ENCODE measurements at places on chromosomes 2 and 18.

DNA sequence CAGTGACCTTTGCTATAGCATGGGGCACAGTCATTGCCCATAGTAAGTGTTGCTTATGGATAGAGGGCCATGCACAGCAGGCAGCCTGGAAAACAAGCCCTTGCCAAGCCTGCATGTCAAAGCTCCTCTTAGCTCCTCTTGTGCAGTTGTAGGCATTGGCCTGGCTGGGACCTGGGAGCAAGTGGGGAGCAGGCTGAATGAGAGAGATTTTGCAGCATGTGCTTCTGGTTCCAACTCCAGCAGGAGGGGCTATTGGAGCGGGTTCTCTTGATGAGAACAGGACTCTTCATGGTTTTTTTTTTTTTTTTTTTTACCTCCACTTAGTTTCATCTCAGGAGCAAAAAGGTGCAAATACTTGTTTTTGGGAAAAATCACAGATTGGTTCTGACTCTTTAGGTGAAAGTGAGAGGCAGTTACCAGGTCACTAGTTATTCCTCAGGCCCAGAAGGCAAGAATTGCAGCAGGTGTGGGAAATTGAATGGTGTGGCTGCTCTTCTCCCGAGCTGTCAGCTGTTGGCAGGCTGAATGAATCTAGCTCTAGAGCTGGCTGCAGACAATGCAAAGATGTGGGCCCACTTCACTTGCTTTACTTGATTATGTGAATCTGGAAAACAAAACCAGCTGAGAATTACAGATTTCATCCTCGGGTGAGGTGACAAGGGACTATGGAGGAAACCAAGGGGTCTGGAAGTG lies 95.9 kb downstream of the MAP4K4 start:
- DNase-seq = no peak

DNA sequence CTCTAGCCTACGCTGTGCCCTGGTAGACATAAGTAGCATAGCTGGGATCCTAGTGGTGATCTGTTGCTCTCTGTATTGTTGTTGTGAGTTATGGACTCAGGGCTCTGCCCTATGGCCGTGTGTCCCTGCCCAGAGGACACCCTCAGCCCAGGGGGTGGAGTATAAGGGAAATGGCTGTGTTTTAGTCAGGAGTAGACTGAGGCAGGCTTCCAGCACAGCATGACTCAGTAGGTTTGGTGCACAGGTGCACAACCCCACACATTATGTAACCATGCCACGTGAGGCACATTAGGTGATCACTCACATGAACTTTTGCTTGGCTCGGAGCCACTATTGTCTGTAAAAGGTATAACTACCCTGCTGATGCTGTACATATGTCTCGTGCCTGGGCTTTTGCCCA lies 59.9 kb upstream of the PEX13 start:
- no peak for DNase-seq

GRCh38 chr2:105373895-105374401 lies 24.9 kb downstream of the FHL2 start:
- DNase-seq = no peak

DNA sequence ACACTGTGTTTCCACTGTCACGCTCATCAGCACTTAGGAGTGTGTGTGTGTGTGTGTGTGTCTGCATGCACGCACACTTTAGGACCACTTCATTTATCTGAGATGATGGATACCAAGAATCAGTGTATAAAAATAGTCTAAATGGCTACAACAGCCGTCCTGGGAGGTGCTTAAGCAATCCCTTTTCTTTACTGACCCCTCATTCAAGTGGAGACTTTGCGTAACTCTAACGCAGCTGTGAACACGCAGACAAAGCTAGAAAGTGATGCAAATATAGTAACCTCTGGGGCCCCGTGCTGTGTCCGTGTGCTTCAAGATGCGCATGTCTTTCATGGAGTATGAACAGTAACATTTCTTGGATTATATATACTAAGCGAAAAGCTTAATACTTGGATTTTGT lies 40.4 kb upstream of the RBM44 start:
- DNase-seq = no peak

DNA sequence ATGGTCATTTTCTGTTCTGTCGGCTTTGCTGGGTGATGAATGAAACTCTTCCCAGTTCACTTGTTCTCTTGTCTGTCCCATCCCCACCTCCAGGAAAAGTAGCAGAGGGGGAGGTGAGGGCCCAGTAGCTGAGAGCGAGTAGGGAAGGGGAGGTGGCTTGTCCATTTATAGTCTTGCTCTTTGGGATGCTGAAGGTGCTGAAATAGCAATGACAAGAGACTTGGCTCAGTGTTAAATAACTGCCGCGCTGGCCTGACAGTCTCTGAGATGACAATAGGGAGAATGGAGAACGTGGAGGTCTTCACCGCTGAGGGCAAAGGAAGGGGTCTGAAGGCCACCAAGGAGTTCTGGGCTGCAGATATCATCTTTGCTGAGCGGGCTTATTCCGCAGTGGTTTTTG lies at the start of gene SMYD1:
SMYD1 (plus strand) TSS at position 228 of the 400 bp plus-strand sequence; CDS start at position 268, 40 bp downstream.
- no peak for DNase-seq

- no peak for DNase-seq
These were observed 57.8 kb upstream of the CHN1 start for GRCh38 chr2:175062787-175063585.

DNA sequence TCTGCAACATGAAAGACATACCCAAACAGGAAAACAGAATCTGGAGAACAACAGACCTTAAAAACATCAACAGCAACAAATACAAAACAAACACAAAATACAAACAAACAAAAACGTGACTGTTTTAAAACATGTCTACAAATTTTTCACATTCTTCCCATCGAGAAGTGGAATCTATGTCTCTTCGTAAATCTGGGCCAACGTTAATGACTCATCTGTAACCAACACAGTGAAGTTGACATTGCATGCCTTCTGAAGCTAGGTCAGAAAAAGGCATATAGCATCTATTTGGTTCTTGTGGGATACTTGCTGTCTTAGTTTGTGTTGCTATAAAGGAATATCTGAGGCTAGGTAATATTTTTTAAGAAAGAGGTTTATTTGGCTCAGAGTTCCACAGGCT lies 269.0 kb upstream of the FBXO11 start:
- no peak for DNase-seq

DNA sequence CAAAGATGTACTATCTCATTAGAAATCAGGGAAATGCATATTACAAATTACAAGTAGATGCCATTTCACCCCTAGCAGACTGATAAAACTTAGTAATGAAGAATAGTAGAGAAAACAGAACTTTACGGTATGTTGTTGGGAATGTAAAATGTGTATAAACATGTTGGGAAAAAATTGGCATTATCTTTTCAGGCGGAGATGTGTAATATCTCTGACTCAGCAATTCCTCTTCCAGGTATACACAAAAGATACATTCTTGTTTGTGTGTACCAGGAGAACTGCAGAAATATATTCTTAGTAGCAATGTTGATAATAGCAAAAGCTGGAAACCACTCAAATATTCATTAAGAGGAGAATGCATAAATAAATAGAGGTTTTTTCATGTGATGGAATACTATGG lies 204.5 kb downstream of the LPIN1 start:
- DNase-seq = no peak

GRCh38 chr18:79945118-79946042 lies 6.1 kb downstream of the SLC66A2 start:
- no peak for DNase-seq

DNA sequence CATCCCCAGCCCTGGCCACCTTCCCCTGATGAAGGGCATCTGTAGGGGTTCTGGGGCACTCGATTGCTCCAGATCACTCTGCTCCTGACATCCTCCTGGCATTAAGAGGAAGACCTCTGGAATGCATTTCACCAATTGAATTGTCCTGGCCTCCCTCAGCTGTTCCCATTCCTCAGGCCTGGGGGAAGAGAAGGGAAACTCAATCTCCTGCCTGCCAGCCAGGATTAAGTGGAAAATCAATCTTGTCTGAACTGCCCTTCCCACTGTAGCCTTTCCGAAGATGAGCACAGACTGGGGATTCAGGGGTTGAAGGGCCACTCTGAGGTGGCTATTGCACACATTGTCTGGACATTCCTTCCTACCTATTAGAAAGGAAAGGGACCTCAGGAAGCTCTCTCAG lies 99.8 kb downstream of the ALK start:
- no peak for DNase-seq

DNA sequence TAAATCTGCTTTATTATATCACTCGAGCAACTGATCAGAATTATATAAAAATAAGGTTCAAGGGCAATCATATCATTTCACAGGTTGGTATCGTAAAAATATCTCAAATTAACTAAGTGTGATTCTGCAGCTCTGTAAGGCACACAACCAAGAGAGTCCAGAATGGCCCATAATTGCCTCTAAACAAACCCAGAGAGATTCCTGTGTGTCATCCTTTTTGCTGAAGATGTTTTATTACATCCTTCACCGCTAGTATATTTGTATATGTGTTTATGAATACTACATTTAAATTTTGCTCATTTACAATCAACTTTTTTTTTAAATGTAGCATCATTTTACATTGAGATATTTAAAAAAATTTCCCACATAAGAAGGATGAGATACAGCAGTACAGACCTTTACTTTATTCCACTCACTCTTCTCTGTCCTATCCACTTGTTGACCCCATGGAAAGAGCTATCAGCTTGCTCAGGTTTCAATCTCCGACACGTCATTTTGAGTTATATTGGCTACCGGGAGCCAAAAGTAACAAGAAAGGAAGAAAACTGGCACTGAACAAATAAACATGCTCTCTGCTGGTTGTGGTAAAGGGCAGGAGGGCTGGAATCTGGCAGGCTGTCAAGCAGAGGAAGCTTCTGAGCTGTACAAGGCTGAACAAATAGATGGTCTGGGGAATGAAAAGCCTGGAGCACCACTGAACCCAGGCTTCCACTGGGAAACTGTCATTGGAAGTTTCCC lies 23.1 kb downstream of the PLA2R1 start:
- DNase-seq = no peak
